Activated CD4-positive, alpha-beta memory T cell treated with anti-CD3 and anti-CD28 coated beads for 36 hours (primary cell): ENCODE measurements at places on chromosomes 4 and X. TPM values are rescaled to one million over a fixed set of nuclear protein-coding genes. Genes with fewer than 3 reads are reported as not detected.

- H3K27ac ChIP-seq, result no peak overlapping the region
- no peaks in the 10 kb centered on the region for H3K4me1 ChIP-seq
- H3K36me3 ChIP-seq, result no peaks in the 10 kb centered on the region
- no peaks in the 10 kb centered on the region for H3K27me3 ChIP-seq
- H3K4me3 ChIP-seq, result no peak overlapping the region
- no peak for DNase-seq
These were observed 74.0 kb downstream of the ATG4A start for GRCh38 chrX:108165383-108166111.

DNA sequence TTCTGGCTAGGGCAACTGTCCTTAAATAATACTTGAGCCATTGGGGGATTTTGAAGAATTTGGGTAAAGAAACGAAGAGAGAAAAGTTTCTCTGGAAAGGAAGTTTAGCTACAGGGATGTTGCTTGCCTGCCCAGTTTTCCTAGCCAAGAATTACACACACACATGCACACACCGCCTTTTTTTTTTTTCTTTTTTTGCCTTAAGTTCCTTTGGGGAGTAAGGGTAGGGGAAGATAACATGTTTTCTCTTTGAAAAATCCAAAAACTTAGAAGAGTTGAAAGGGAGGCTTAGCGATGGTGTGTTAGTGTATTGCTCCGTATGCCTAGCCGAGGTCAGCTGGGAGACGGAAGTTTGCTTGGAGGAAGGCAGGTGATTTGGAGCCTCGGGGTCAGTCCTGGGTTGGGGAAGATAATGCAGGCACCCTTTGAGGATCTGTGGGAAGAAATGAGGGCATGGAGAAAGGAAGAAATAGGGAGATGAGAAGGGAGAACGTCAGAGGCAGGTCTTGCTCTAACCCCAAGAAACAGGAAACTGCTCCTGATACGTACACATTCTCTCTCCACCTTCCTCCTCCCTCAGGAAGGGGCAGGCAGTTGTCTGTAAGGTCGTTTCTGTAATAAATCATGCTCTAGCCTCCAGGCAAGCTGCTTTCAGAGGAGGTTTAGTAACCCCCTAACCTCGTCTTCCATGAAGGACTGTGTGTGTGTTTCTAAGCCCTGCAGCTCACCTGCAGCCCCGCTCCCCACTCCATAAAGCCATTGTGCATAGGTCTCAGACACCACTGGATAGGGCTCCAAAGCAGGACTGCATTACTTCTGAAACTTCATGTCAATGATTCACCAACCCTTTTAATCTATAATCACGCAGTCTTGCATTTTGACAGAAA is 10.5 kb downstream of the KLF3 start:
- peaks cover 83% of the 10 kb centered on the region for H3K4me1 ChIP-seq
- no peaks in the 10 kb centered on the region for H3K27me3 ChIP-seq
- peak overlapping the region; percentile 19 for H3K27ac ChIP-seq
- no peaks in the 10 kb centered on the region for H3K36me3 ChIP-seq
- peak overlapping the region; percentile 50 for H3K4me3 ChIP-seq

DNA sequence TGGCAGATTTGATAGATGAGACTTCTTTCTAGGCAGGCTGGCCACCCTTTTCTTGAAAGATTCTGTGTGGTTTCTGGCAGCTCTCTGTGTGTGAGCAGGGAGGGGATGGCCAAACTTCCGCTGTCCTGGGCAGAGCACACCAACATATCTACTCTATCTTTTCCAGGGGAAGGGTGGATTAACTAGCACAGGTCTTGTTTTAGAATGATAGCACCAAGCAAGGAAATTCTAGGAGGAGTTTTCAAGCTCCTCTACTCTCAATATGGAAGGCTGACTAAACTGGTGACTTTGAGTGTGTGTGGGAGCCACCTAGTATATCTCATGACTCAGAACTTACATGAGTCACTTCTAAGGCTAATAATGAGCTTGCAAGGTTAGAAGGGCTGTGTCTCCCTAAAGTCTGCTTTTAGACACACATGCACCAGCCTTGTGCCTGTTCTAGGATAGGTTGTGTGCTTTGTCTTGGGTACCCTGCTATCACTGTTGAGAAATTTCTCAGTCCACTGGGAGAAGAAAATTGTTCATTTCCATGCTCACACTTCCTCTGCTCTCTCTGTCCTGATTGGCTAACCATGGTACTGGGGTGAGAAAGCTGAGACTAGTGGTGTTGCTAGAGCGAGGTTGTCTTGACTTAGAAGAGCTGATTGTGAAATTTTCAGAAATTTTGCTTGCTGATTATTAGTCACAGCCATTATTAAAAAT is 72.9 kb downstream of the YIPF6 start:
- peaks cover 48% of the 10 kb centered on the region for H3K4me1 ChIP-seq
- no peak overlapping the region for H3K4me3 ChIP-seq
- DNase-seq, result peak; percentile 35
- H3K27ac ChIP-seq, result peak overlapping the region; percentile 47
- peaks cover 7% of the 10 kb centered on the region for H3K36me3 ChIP-seq

- H3K4me1 ChIP-seq, result peaks cover 2% of the 10 kb centered on the region
- no peak overlapping the region for H3K4me3 ChIP-seq
- no peak for DNase-seq
- H3K27me3 ChIP-seq, result peaks cover 16% of the 10 kb centered on the region
- H3K36me3 ChIP-seq, result no peaks in the 10 kb centered on the region
- H3K27ac ChIP-seq, result no peak overlapping the region
These were observed 10.8 kb downstream of the PLAC1 start for GRCh38 chrX:134647477-134647877.

DNA sequence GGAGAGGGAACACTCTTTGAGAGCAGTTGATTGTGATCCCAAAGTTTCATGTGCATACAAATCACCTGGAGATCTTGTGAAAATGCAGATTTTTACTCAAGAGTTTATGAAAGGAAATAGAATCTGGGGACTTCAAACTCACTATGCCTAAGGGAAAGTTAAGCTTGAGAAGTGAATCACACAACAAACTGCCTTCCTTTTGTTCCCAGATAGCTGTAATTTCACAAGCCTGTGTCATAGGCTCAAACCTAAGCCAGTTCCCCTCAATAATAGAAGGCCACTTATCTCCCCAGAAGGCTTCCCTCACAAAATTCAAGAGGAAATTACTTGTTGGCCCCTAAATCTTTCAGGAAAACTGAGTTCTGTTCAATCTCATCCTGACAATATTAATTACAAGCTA is 132.8 kb upstream of the MAGEB16 start:
- H3K4me1 ChIP-seq, result no peaks in the 10 kb centered on the region
- no peak overlapping the region for H3K4me3 ChIP-seq
- H3K27me3 ChIP-seq, result no peaks in the 10 kb centered on the region
- H3K27ac ChIP-seq, result no peak overlapping the region

- no peaks in the 10 kb centered on the region for H3K27me3 ChIP-seq
- H3K4me1 ChIP-seq, result no peaks in the 10 kb centered on the region
- H3K27ac ChIP-seq, result no peak overlapping the region
- no peaks in the 10 kb centered on the region for H3K36me3 ChIP-seq
These were observed 30.3 kb downstream of the UCHL1 start for GRCh38 chr4:41287005-41287404.

DNA sequence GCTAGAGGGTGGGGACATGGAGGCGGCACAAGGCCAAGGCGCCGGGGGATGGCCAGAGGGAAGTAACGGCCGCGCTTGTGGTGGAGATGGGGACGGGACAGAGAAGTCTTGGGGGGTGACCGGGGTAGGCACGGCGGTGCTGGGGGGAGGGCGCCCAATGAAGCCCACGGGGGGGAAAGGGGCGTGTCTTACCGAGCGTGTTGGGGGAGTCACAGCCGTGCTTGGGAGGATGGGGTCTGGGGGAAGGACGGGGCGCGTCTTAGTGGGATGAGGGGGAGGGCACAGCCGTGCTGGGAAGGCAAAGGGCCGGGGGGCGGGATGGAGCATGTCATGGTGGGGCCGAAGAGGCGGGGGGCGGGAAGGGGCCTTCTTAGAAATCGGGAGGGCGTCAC is 952 bp downstream of the ARSD start:
- H3K4me1 ChIP-seq, result no peaks in the 10 kb centered on the region
- H3K27ac ChIP-seq, result no peak overlapping the region
- H3K4me3 ChIP-seq, result no peak overlapping the region
- no peak for DNase-seq
- H3K36me3 ChIP-seq, result no peaks in the 10 kb centered on the region

The CORIN gene
- not detected for total RNA-seq

The ENPP6 gene
- total RNA-seq, result 0.29 TPM

The KDR gene
- total RNA-seq, result not detected
